ENCODE measurements at places on chromosomes 5 and 9. TPM values are rescaled to one million over a fixed set of nuclear protein-coding genes. Genes with fewer than 3 reads are reported as not detected.

RLN1 gene
- total RNA-seq: 0.21 TPM

ACOT12 gene
- not detected for total RNA-seq

CDX1 gene
- total RNA-seq: not detected

C7 gene
- total RNA-seq: not detected

All from A375 (cell line).